Nasal cavity respiratory epithelium epithelial cell of viscerocranial mucosa (primary cell): ENCODE measurements at places on chromosomes 2 and 18. TPM values are rescaled to one million over a fixed set of nuclear protein-coding genes. Genes with fewer than 3 reads are reported as not detected.

The CKAP2L gene
- total RNA-seq, result 0.07 and 0.34 TPM in 2 replicates

The ITGA4 gene
- total RNA-seq, result under 0.01 and 1.00 TPM in 2 replicates

The ZEB2 gene
- total RNA-seq, result 0.14 TPM in 1 of 2 replicates, not detected in the other

The POTEE gene
- total RNA-seq, result under 0.01 TPM in 1 of 2 replicates, not detected in the other

The MC2R gene
- total RNA-seq, result not detected in 2 replicates

The GALNT3 gene
- total RNA-seq, result 92.9 and 105 TPM in 2 replicates

The TOGARAM2 gene
- total RNA-seq, result not detected in 2 replicates

The MOGAT1 gene
- total RNA-seq, result not detected in 2 replicates

The TCF23 gene
- total RNA-seq, result under 0.01 TPM in 1 of 2 replicates, not detected in the other

The CXCR1 gene
- total RNA-seq, result not detected in 2 replicates

The B3GNT2 gene
- total RNA-seq, result 52.7 and 61.2 TPM in 2 replicates

The ABHD3 gene
- 10.6 and 14.2 TPM in 2 replicates for total RNA-seq

The CNDP1 gene
- not detected in 2 replicates for total RNA-seq

The SGPP2 gene
- total RNA-seq, result 13.0 and 45.8 TPM in 2 replicates

The MRPL33 gene
- total RNA-seq, result 26.3 and 58.6 TPM in 2 replicates

The PCARE gene
- under 0.01 TPM in 1 of 2 replicates, not detected in the other for total RNA-seq
